ENCODE measurements at places on chromosomes 1 and 21.

GRCh38 chr1:234533975-234534876 is 55.2 kb upstream of the TARBP1 start:
- DNase-seq, result no peak

DNA sequence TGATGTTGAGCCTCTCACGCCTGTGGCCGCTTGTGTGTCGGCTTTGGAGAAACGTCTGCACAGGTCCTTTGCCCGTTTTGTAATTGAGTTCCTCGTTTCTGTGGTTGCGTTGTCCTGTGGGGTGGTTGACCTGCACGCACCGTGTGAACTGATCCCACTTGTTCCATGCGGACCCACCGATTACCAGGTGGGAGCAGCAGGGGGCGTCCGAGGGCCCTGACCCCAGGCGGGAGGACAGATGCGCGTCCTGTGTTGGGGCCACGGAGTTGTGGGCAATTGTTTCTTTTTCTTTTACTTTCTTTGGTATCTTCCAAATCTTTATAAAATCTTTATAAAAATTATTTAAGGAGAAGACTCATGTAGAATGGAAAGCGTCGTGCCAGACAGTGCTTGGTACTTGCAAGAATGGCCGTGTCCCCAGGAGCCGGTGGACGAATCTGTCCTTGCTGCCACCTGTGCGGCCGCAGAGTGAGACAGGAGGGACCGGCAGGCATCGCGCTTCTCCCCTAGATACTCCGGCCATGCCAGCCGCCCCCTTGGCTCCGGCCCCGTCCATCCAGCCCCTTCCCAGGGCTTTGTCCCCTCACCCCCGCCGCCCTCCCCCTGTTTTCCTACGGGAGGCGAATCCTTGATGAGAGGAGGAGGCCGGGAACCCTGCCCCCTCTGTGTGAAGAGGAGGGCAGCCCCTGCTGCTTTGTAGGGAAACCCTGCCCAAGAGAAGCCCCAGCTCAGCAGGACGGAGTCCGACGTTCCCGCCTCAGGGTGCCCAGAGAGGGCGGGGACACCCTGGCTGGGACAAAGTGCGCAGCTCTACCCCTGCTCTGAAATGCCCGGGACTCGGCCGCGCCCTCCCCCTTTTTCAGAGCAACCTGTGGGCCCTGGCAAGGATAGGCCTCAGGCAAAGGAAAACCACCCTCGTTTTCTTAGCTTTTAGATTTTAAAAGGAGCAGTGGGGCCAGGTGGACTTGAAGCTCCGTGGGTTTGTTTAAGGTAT is 41.7 kb downstream of the PRKCZ start:
- DNase-seq, result peak; percentile 58

GRCh38 chr1:176206006-176206960 is 803 bp downstream of the COP1 start:
- DNase-seq, result peak; percentile 67

GRCh38 chr21:38322311-38322950 is 65.6 kb downstream of the KCNJ15 start:
- no peak for DNase-seq

DNA sequence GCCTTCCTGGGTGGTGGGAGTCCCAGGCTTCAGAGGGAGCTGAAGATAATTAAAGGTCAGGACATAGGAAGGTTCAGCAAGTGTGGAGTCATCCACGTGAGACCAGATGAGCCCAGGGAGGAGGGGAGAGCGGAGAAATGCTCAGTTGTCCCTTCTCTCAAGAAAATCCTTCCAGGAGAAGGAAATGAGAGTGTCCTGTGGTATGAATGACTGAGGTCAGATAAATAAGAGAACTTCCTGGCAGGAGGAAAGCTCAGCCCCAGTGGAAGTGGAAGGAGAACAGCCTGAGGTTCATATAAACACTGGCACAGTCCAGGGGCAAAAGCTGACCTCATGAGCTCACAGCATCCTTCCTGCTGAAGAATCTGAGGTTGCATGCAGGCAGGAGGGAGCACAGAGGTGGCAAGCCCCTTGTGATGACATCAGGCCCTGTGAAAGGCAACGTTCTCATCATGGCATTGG is 97.6 kb downstream of the NAV1 start:
- DNase-seq, result no peak

DNA sequence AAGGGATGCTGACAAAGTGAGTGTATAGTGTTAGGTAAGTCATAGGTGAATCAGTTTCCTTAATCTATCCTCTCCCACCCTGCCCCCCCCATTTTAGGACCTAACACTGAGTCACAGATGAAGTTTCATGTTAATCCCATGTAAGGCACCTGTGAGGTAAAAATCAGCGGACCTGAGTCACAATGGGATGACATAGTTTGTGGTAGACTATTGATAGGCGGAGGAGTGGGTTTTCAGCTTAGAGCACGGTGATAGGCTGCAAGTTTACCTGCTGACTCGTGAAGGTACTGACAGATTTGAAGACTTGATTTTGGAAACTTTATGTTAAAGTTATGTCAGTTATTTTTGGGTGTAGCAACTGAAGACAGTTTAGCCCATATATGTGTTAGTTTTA is 1.7 kb downstream of the TOR1AIP1 start:
- DNase-seq, result peak; percentile 32

- no peak for DNase-seq
These were observed 59.2 kb upstream of the TNR start for GRCh38 chr1:175802407-175803123.

DNA sequence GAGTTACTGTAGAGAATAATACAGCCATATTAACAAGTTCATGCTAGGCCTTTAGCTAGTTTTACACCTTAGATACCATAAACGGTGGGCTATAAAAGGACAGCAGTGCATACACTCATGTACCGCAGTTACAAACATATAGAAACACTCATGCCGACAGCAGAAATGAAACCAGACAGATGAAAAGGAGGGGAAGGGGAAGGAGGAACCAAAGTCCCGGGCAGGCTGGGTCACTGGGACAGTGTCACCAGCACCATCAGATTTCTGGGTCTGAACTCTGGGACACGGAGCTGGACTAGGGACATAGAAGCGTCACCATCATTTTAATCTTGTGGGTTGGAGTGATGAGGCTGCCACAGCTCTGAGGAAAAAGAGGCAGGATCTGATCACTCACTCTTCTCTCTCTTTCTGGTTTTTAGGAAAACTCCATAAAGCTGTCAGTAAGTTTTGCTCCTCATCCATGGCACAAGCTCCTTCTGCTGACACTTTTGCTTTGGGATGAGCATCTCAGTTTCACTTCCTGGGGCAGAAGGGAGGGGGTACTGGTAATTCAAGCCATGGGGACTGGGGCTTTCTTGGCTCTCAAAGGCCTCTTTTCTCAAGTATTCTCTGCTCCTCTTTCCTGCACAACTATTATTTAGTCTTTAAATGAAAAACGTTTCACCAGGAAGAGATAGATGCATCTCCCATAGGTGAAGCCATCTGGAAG is 7.8 kb upstream of the ZNF691 start:
- DNase-seq, result no peak

GRCh38 chr1:154863315-154864174 is 6.5 kb downstream of the KCNN3 start:
- peak; percentile 85 for DNase-seq

GRCh38 chr1:203335503-203335902 is 15.4 kb downstream of the FMOD start:
- no peak for DNase-seq

DNA sequence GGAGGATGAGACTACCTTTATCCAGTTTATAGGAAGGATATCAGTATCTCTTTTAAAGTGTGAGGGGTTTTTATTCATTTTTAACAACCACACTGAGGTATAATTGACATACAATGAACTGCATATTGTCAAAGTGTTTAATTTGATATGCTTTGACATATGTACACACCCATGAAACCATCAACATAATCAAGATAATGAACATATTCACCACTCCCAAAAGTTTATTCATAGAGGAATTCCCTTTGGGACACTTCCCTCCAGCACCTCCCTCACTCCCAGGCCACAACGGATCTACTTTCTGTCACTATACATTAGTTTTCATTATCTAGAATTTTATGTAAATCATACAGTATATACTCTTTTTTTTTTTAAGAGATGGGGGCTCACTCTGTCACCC is 63.4 kb upstream of the MCOLN3 start:
- DNase-seq, result no peak

DNA sequence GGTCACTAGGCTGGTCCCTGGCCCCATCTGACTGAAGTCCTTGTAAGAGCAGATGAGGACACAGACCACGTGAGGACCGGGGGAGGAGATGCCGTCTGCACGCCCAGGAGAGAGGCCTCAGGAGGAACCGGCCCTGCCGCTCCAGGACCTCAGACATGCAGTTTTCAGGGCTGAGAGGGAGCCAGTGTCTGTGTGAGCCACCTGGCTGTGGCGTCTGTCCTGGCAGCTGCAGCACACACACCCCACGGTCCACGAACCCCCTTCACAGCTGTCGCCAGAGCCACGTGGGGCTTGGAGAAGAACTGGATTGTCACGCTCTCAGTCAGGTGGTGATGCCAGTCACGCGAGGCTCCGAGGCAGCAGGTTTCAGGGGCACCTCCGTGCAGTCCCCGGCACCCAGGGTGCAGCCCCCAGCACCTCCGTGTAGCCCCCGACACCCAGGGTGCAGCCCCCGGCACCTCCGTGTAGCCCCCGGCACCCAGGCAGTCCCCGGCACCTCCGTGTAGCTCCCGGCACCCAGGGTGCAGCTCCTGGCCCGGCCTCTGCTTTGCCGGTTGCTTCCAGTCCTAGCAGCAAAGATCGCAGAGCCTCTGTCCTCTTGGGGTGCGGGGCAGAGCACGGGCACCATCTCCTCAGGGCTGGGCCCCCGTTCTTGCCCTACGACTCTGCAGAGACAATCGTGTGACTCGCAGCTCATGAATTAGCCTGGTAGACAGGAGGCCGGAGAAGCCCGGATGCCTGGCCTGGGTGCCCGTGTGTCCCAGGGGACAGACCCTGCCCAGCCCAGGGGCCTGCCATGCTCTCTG is 19.0 kb upstream of the SUMO3 start:
- peak; percentile 40 for DNase-seq

DNA sequence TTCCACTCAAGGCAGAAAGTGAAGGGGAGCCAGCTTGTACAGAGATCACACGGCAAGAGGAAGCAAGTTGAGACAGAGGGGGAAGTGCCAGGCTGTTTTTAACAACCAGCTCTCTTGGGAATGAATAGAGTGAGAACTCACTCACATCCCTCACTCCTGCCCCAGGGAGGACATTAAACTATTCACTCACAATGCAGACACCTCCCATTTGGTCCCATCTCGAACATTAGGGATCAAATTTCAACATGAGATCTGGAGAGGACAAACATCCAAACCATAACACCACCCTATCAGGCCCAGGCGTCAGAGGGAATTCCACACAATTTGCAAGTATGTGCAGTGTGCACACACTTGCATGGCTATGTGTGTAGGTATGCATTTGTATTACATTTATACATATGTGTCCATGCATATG is 62.7 kb downstream of the DMAP1 start:
- DNase-seq, result peak; percentile 48

GRCh38 chr1:200524092-200524491 is 96.5 kb downstream of the KIF14 start:
- DNase-seq, result no peak

DNA sequence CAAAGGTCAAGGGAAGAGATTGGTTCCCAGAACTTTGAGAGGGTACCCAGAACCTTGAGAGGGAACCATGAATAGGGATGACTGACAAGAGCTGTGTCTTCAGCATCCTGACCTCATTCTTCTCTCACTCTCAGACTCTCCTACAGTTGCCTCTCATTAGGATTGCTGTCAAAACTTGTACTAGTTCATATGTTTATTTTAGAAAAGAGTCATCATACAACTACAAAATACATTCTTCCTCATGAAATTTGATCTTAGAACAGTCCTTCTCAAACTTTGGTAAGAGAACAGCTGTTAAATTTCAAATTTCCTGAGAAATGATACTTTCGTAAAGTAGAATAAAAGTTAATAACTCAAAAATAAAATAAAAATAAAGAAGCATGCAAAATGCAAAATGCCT is 161.4 kb upstream of the ZRANB2 start:
- no peak for DNase-seq

GRCh38 chr1:64019818-64020217 is 183.6 kb upstream of the UBE2U start:
- DNase-seq, result peak; percentile 11

GRCh38 chr21:44428281-44428960 is 26.9 kb upstream of the LRRC3 start:
- DNase-seq, result peak; percentile 77

GRCh38 chr21:44301961-44302406 is 2.1 kb downstream of the PFKL start:
- DNase-seq, result no peak

- no peak for DNase-seq
These were observed 6.4 kb upstream of the CDK11B start for GRCh38 chr1:1664941-1665814.

GRCh38 chr1:99782397-99782796 is 16.0 kb upstream of the FRRS1 start:
- no peak for DNase-seq

DNA sequence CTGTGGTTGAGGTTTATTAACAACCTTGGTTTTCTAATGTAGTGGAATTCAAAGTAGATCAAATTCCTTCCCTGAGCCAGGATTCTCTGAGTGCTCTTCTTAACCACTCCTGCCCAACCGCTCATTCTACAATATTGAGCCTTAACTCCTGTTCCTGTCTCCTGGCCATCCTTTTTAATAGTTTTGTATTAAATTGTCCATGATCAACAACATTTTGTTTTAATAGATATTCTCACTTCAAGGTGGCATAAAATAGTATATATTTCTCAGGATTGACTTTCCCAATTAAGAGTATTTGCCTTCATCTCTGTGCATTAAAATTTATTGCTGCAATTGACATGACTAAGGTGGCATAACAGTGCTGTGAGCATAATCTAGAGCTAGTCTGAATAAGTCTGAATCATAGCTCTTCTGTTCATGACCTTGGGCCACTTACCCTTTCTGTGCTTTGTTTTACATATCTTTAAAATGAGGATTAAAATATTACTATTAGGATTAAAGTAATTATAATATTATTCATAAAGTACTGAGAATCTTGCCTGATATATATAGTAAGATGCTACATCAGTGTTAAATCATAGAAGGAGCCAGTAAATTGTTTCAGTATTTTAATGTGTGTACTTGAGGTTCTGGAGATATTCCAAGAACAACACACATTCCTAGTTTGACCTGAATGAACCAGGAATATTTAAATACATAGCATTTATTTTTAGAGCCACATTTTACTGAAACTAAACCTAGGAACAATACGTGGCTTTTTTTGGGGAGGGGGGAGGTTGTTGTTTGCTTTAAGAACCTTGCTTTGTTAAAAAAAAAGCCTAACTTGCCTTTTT is 76.4 kb downstream of the ADGRL2 start:
- no peak for DNase-seq

GRCh38 chr1:82614090-82614489 is 813.4 kb downstream of the ADGRL2 start:
- DNase-seq, result no peak

GRCh38 chr1:30087465-30087864 is 635.9 kb downstream of the MATN1 start:
- peak; percentile 9 for DNase-seq

GRCh38 chr1:192485692-192486436 is 89.7 kb upstream of the RGS1 start:
- no peak for DNase-seq

GRCh38 chr1:198617406-198617805 is 21.4 kb upstream of the PTPRC start:
- no peak for DNase-seq

DNA sequence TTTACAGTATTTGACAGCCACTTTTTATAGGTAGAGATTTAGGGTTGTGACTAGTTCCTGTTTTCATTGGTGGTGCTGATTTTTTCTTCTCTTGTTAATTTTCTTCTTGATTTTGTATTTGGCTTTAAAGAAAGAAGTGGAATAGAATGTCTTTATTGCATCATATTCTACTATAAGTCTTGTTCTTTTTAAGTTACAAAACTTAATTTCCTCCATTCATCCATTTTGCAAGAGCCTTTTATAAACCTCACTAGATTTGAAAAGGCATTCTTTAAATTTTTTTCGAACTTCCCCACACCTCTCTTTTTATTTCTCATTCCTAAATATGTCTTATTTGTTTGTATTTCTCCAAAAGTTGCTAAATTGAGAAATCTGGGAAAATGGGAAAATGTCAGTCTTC is 1368.6 kb upstream of the ADGRL4 start:
- no peak for DNase-seq

Data from KBM-7 (cell line).